ENCODE measurements at places on chromosomes 12 and 14.
A peak's percentile ranks its signal among the peaks of the same experiment; 100 is the strongest.

GRCh38 chr14:84584511-84584910 lies 945.4 kb upstream of the FLRT2 start:
- DNase-seq, result no peak

- no peak for DNase-seq
Measured at GRCh38 chr12:131087991-131088700, 134.4 kb downstream of the ADGRD1 start.

DNA sequence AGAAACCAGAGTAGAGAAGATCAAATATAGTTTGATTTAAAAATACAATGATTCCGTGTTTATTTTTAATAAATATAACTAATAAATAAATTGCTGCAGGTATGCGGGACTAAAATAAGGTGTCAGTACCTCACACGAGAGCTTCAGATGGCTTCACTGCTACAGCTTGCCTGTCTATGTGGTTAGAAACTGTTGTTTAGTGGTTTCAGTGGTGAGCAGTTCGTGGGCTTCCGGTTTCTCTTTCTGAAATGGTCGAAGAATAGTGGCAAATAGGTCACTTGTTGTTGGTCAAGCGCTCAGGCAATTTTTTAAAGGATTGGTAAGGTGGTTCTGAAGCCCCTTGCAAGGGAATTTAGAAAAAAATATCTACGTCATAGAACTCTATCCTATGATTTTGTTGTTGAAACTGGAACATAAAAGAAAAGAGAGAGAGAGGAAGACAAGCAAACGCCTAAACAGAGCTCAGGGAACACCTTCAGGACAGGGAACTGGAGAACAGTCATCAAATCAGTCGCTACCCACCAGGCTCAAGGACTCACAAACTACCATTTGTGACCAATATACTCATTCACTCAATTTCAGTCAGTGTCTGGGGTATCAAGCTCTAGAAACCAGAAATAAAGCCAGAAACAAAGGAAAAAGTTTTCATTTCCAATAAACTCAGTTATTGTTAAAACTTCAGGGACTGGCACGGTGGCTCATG lies 31.3 kb downstream of the GABARAPL1 start:
- DNase-seq, result no peak

DNA sequence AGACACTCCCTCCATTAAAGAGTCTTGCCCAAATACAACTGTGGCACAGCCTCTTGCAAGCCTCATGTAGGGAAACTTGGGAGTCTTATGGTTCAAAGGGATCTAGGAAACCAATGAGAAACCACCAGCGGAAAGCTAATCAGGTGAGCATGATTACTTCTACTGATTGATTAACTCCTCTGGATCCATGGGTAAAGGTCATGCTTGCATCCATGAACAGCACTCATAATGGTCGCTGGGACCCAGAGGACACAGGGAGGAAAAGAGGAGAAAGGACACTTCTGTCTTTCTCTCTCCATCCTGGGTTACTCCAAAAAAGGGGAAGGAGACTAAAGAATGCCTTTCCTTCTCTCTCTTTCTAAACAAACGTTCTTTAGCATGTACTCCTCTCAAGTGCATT lies 1397.2 kb downstream of the LRFN5 start:
- DNase-seq, result no peak

DNA sequence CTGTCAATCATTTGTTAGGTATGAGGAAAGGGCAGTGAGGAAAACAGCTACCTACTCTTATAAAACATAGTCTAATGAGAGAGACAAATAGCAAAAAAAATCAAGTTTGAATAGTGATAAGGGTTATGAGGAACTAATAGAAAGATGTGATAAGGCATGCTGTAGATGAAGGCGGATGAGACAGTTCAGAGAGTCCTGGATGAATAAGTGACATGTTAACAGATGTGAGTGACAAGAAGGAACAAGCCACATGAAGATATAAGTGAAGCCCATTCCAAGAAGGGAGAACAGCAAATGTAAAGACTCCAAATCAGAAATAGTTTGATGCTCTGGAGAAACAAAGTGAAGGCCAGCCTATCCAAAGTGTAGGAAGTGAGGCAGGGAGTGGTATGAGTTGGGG lies 154.1 kb upstream of the SYT10 start:
- no peak for DNase-seq

- DNase-seq, result no peak
Measured at GRCh38 chr12:31759632-31760459, 31.0 kb upstream of the AMN1 start.

DNA sequence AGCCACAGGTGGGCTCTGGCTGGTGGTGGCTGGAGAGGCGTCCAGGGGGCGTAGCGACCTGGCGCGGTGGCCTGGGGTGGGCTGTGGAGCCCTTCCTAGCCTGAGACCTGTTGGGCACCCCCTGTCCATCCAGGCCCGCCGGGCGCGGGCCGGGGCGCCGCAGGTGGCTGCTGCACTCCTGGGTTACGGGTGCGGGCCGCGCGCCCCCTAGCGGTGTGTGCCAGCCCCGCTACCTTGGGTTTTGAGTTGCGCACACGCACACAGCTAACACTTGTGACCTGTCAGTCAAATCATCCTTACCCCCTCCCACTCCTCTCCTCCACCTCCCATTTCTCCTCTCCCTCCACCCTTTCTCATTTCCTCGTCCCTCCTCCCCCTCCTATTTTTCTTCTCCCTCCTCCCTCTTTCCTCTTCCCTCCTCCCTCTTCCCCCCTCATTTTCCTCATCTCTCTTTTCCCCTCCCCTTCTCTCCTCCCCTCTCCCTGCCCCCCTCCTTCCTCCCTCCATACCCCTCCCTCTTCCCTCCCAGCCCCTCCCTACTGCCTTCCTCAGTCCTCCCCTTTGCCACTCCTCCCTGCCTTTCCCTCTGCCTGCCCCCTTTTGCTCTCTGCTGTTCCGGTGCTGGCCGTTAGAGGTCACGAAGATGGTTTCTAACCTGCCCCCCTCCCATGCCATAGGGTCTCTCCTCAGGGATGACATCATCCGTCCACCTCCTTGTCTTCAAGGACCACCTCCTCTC lies 2.3 kb downstream of the MEG3 start:
- DNase-seq, result no peak

GRCh38 chr12:117501076-117501869 lies 139.8 kb upstream of the NOS1 start:
- no peak for DNase-seq

- DNase-seq, result peak; percentile 28
Measured at GRCh38 chr12:123150275-123150743, 581 bp downstream of the PITPNM2 start.

GRCh38 chr12:5996459-5996858 lies 51.4 kb upstream of the ANO2 start:
- no peak for DNase-seq

GRCh38 chr12:53483225-53483978 lies 15.9 kb downstream of the MAP3K12 start:
- no peak for DNase-seq

DNA sequence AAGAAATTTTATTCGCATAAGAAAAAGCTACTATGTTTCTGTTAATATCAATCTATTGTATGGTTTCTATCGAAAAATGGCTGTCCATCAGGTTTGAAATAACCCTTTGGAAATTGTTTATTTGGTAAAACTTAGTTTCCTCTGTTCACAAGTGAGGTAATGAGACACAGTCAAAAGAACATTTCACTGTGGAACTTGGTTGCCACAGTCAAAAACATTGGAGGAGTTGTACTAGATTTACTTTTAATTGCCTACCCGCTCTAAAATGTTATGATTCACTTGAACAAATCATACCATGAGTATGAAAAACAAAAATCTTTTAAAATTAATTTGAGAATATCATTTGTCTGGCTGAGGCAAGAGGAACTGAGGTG lies 46.5 kb downstream of the ITPR2 start:
- DNase-seq, result no peak

DNA sequence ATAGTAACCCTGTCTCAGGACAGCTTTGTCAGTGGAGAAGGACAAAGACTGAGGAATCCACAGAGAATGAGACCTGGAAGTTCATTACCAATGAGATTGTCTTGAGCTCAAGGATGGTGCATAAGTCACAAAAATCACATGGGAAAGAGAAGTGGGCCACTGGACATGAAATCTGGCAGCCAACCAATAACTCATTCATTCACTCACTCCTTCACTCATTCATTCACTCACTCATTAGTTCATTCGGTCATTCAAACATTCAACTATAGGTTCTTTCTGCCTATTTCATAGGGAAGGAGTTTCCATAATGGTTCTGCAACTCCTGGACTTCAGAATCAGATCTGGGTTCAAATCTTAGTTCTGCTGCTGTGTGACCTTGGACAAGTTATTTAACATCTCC lies 18.2 kb upstream of the WSCD2 start:
- no peak for DNase-seq

- DNase-seq, result no peak
Measured at GRCh38 chr14:51744372-51745130, 92.8 kb downstream of the FRMD6 start.

DNA sequence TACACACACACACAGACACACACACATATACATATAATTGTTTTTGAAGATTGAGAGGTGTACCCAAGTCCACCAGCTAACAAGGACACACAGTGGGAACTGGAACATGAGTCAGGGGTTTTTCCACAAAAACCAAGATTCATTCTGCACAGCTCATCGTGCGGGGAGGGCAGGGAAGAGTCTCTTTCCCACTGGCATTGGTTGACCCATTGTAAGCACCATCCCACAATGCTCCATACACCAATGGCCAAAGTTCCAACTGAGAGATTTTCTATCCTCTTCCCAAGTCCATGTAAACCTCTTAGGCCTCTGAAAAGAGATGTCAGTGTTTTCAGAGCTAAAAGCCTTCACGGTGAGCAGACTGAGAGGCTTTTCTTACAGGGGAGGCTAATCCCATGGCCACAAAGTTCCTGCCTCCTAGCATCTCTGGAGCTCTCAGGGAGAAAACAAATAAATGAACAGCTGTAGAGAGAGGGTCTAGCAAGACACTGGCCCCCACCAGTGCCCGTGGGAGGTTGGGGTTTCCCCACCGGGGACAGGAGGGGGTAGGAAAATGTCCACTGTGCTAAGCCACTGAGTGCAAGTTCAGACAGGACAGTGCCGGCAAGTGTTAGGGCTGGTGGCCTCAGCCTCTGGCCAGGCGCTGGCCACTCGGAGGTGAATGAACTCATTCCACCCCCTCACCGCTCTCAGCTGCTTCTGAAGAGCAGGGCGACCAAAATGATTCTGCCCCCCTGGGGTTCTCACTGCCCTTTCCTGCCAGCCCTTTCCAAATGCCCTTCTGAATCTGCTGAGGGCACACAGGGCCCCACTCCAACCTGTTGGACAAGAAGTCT lies 21.5 kb upstream of the TC2N start:
- DNase-seq, result no peak

DNA sequence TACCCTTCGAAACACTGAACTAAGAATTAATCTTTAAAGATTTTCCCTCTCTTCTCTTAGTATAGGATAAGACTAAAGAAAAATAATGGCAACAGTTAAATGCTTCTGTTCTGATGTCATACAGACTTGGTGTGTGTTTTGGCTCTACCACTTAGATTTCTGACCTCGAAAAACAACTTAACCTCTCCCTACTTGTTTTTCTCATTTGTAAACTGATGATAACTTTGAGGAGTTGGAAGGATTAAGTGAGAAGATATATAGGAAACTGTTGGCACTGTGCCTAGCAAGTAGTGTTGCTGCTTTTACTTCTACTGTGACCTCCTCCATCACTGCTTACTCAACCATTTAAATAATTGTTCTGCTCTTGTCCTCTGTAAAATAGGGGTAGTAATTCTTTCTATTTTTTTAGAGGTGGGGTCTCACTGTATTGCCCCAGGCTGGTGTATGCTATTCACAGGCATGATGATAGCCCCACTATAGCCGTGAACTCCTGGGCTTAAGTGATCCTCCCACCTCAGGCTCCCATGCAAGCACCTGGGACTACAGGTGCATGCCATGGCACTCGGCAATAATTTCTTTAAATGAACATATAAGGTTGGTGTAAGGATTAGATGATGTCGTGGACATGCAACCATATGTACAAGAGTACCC lies 22.4 kb downstream of the PALS1 start:
- DNase-seq, result no peak

- DNase-seq, result no peak
Measured at GRCh38 chr12:123134271-123134671, 16.6 kb downstream of the PITPNM2 start.

DNA sequence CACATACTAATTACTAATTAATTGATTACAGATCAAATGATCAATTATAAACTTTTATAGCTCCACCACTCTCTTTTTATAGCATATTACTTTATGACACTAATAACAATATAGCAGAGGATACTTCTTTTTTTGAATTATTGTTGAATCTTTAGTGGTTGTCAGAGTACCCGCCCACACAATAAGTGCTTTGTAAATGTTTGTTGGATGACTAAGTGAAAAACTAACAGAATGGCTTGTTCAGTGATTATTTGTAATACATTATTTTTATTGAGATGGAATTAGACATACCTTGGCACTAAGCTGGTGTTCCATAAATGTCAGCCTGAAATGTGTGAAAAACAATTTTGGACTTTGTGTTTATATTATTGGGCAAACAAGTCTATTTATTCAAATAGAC lies 670.5 kb upstream of the ATXN7L3B start:
- DNase-seq, result no peak

GRCh38 chr12:38983117-38983571 lies 77.8 kb upstream of the CPNE8 start:
- no peak for DNase-seq

DNA sequence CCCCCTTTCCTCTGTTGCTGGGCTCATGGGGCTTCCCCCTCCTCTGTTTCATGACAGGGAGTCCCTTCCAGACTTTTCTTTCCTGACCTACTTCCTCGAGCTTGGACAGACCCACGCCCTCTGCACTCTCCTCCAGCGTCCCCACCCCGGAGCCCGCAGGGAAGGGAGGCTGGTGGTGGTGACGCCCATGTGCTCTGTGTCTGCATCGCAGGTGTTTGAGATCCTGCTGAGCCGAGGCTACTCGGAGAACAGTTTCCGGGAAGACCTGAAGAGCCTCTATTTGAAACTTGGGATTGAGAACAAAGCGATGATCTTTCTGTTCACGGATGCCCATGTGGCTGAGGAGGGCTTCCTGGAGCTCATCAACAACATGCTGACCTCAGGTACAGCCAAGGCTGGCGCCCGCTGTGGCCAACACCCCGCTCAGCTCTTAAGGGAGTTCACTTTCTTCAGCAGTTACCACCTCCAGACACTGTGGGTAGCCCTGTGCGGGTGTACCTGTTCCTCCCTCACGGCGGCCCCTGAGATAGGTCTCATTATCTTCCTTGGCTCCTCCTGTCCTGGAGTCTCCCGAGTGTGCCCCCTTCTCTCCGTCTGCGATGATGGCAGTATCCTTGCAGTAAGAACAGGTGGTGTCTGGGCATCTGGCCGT lies 85.6 kb downstream of the CCDC92 start:
- DNase-seq, result no peak
